Adipocyte (in vitro differentiated cells): ENCODE measurements at places on chromosomes 5 and 9.
A peak's percentile ranks its signal among the peaks of the same experiment; 100 is the strongest.

- no peak for DNase-seq
These were observed 9.3 kb downstream of the BAAT start for GRCh38 chr9:101375546-101375945.

GRCh38 chr9:123406016-123406415 lies 50.0 kb downstream of the CRB2 start:
- DNase-seq = no peak

GRCh38 chr9:137647096-137647714 lies 28.4 kb downstream of the EHMT1 start:
- no peak for DNase-seq

DNA sequence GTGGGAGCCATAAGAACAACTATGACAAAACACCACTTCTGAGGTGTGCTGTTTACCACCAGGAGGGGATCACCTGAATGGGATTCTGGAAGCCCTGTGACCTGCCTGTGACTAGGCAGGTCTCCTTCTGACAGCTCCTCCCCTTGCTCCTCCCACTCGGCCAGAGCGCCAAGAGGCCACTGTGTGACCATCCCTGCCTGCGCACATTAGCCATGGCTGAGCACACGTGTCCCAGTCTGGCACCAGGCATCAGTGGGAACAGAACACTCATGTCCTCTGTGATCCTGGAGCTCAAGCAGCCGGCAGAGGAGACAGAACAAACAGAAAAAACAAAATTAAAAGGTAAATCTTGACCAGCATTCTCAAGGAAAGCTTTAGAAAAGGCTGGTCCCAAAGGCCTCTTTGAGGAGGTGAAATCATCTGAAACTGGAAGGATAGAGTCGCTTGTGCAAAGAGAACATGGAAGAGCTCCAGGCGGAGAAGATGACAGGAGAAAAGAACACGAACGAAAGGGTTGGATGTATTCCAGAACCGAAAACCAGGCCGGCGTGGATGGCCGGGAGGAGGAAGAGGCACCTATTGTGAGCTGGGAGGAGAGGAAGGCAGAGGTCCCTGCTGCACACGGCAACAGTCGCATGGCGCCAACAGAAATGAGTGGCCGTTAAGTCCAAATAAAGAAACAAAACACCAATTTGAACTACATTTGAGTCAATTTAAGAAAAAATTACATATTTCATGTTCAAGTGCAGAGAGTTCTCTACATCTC lies 5.1 kb downstream of the MED10 start:
- DNase-seq = no peak

GRCh38 chr5:73215891-73216610 lies 43.1 kb downstream of the TMEM174 start:
- DNase-seq = peak; percentile 95

DNA sequence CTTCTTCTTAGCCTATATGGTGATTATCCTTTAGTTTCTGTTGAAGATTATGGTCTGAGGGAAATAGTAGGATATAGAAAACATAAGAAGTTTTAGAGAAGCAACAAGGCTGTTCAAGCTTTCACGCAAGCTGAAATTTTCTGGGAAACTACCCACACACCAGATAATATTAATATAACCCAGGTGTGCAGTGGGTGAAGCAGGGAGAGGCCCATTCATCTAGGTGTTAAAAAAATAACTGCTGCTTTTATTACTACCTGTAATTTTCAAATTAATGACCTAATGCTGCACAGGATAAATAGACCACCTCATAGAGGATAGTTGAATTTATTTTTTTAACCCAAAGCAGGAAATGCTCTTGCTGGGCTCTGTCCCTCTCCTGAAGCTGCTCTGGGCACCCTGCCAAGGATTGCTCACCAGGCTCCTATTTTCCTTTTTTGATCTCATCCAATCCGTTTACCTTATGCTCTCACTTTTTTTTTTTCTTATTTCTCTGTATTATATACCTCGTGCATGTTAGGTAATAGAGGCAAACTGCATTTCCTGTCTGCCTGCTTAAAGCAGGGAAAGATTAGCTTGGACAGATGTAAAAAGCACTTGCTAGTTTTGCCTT lies 124.3 kb upstream of the SLC12A2 start:
- peak; percentile 75 for DNase-seq

- peak; percentile 38 for DNase-seq
These were observed 65.0 kb downstream of the FGF18 start for GRCh38 chr5:171484460-171484899.

- DNase-seq = no peak
These were observed 371.3 kb downstream of the ACTL7B start for GRCh38 chr9:108484468-108484867.

DNA sequence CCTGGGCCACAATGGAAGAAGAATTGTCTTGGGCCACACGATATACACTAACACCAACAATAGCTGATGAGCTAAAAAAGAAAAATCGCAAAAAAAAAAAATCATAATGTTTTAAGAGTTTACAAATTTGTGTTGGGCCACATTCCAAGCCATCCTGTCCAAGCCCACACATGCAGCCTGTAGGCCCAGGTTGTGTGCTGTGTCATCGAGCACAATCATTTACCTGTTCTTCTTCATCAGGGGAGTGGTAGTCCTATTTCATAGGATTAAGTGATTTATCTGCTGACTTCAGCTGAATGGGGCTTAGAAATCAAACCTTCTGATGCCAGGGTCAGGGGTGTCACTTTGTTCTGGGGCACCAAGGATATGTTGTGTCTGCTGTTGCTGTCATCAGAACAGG lies 44.6 kb upstream of the ELL2 start:
- DNase-seq = no peak

DNA sequence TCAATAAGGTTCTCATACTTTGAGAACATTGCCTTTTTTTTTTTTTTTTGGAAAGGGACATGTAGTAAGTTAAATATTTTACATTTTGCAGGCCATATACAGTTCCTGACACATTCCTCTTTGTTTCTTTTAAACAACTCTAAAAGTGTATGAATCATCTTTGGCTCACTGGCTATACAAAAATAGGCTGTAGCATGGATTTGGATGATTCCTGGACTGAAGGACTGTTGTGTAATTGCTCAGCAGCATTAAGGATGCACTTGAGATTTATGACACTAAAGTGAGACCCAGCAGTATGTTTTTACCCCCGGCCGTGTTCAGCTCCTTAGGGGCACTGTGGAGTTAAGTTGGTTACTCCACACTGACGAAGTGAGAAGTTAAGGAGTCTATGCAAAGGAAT lies 41.3 kb downstream of the VPS13A start:
- peak; percentile 74 for DNase-seq

- peak; percentile 5 for DNase-seq
These were observed 4.5 kb downstream of the BRD9 start for GRCh38 chr5:887947-888637.

GRCh38 chr5:169546346-169546745 lies 37.2 kb upstream of the SPDL1 start:
- no peak for DNase-seq

DNA sequence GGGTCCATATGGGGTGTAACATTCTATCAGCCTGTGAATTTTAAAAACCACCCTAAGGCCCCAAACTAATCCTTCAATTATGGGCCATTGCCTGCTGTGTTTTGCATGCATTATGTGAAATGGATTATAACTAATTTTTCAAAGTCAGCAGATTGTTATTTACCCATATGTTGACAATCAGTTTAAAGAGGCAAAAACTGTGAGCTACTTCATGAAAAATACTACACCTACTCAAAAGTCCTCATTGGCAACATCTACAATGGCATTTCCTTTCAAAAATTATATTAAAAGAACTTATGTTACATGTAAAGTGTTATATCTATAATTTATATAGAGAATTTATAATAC lies 49.0 kb upstream of the KIF2A start:
- DNase-seq = no peak

- no peak for DNase-seq
These were observed 63.9 kb downstream of the ARHGEF37 start for GRCh38 chr5:149645236-149645635.
